AG09319 (cell line): ENCODE measurements at places on chromosomes 11 and 22.

GRCh38 chr11:70060611-70061293, 17.4 kb upstream of the ANO1 start:
- DNase-seq, result no peak

GRCh38 chr11:111101881-111102280, 143.6 kb upstream of the POU2AF2 start:
- DNase-seq, result no peak

- DNase-seq, result no peak
These were observed 42.9 kb upstream of the GAB2 start for GRCh38 chr11:78460471-78460870.

DNA sequence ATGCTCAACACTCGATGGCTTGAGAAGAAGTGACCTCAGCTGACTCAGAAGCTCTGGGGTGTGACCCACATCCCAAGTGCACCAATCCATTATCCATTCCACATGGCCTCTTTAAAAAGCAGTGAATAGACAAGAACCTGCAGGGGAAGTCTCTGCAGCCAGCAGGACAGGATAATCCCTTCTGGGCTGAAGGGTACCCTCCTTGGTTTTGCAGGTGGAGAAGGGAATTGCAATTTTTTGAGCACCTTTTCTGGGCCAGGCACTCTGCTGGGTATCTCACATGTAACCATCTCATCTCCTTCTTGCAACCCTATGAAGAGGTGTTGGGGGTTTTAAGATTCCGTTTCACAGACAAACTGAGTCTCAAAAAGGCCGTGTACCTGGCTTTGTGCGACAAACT, 76.6 kb downstream of the MYO18B start:
- no peak for DNase-seq

GRCh38 chr22:38706901-38707195, 1.1 kb downstream of the GTPBP1 start:
- no peak for DNase-seq

DNA sequence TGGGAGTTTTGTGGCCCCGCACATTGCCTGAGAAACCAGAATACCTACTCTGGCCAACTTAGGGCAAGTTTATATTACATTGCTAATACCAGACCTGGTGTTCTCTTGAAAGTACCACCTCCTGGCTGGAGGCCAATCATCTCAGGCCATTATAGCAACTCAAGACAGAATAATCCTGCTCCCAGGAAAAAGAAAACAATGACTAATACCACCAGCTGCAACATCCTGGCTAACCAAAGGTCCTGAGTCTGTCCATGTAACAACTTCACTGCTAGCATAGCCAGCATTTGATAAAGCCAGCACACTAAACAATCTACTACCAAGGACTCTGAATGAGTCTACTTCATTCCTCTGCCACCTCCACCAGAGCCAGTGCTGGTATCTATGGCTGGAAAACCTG, 1298.7 kb upstream of the CNTN5 start:
- DNase-seq, result no peak

DNA sequence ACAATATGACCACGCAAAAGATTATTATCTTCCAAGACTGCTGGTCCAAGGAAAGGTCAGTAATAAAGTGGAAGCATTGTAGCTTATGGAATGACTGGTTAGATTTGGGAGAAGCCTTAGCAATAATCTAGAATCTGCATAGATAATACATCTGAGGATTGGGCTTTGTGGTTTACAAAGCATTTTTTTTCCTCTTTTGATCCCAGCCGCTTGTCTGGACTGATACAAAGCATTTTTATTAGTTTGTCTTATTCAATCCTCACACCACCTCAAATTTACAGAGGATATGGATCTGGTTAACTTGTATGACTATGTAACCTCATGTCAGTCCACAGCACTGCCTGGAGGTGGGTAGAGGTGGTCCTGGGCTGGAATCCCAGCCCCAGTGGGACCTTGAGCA, 990 bp upstream of the THRSP start:
- no peak for DNase-seq

DNA sequence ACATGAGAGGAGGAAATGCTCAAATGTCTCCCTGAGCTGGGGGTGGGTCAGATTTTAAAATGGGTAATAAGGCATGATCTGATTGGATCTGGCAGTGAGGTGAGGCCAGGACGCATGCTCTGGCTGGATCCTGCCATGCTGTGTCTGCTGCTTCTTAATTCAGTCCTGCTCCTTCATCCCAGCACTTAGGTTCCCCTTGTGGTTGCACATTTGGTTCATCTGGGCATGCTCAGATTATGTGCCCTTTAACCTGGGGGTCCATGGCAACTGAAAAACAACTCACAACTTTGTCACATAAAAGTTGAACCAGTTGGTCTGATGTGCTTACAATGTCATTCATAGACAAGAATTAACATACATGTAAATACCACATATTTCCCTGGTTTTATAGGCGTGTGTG, 67.9 kb downstream of the PIWIL4 start:
- no peak for DNase-seq

- no peak for DNase-seq
These were observed 36.1 kb downstream of the RPUSD4 start for GRCh38 chr11:126175393-126175792.

- no peak for DNase-seq
These were observed 1.9 kb upstream of the CHKA start for GRCh38 chr11:68122936-68123539.

- no peak for DNase-seq
These were observed 246.6 kb downstream of the TMEM135 start for GRCh38 chr11:87284306-87284705.

DNA sequence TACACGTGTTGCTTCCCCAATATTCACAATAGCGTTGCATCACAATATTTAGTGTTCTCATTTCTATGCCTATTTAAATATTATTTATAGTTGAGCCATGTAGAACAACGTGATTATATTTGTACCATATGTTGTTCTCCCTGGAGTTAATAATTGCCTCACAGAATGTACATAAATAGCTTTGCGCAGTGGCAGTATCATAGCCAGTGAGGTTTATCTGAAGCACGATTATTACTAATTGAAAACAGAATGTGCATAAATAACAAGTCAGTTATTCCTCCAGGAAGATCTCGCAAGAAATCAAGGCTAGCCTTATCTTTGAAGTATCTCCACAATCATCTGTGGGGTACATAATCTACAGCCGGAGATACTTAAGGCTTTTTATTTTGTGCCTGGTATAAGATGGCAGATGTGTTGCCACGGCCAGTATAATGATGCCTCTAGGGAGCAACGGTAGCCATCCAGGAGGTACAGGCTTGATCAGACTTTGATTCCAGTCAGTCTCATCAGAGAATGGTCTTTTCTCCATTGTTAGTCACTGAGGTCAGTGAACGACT, 197.5 kb downstream of the MSANTD4 start:
- DNase-seq, result no peak

DNA sequence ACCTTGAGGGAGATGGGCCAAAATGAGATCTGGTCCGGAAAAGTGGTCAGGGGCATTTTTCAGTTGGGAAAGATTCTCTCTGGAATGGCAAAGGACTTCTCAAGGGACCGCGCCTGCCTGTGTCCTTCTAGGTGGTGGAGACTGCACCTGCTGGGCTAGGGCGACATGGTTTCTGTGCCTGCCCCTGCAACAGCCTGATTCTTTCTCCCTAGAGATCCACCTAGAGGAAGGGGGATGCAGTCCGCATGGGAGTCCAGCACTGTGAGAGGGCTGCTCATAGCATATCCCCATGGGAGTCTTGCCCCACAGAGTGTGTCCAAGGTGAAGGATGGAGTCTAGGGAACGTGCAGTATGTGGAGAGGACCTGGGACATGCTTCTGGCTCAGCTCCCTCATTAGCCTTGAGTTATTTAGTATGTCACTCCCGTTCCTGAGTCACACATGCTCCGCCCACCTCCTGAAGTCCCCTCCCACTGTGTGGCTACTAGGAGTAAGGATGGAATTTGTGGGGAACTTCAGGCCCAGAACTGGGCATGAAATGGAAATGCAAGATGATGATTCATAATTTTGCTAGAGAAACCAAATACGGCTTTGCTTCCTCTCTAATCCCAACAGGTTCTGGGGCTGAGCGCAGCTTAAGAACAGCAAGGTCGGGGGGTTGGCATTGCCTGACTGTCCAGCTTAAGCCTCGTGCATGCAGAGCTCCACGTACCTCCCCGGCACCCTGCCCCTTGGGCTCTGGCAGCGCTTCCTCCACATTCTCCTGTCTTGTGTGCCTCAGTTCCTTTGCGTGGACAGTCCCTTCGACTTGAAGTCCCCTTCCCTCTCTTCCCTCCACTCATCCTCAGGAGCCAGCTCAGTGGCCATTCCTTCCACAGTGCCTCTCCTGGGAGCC, 35.0 kb downstream of the GRIK4 start:
- DNase-seq, result peak; percentile 83

DNA sequence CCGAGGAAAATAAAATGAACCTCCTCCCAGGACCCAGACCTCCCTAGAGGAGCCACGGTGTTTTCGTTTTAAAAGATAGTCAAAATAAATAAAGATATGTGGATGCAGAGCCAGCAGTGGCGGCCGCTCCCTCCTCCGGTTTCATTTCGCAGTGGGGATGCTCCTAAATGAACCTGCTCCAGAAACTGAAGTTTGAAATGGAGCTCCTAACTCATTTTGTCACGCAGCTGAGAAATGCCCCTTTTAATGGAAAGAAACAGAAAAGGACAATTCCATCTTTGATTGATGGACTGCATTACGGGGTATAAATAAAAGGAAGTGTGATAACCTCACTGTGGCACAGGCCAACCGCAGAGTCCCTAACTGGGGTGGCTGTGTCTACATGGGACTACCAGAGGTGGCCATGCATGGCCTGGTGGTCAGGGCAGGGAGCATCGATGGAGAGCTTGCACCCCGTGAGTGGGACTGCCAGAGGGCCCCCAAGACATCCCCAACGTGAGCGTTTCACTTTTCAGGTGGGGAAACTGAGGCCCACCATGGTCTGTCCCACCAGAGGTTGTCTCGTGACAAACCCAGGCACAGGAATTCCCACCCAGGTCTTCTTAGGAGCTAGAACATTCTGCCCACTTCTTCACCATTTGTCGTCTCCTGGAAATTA, 426.6 kb downstream of the BRD1 start:
- DNase-seq, result no peak

DNA sequence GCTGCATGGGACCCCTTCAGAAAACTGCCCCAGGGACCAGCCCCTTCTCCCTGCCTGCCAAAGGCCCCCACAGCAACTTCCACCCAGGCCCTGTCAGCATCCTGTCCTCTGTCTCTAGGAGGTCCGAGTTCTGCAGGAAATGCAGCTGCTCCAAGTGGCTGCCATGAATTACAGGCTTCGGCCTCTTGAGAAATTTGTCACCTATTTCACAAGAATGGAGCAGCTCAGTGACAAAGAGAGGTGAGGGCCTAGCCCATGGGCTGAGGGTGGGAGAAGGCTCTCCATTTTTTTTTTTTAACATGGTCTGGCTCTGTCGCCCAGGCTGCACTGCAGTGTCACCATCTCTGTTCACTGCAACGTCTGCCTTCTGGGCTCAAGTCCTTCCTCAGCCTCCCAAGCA, 7.3 kb downstream of the RGL4 start:
- DNase-seq, result no peak

- DNase-seq, result no peak
These were observed 27.4 kb downstream of the FBLN1 start for GRCh38 chr22:45529971-45530575.

DNA sequence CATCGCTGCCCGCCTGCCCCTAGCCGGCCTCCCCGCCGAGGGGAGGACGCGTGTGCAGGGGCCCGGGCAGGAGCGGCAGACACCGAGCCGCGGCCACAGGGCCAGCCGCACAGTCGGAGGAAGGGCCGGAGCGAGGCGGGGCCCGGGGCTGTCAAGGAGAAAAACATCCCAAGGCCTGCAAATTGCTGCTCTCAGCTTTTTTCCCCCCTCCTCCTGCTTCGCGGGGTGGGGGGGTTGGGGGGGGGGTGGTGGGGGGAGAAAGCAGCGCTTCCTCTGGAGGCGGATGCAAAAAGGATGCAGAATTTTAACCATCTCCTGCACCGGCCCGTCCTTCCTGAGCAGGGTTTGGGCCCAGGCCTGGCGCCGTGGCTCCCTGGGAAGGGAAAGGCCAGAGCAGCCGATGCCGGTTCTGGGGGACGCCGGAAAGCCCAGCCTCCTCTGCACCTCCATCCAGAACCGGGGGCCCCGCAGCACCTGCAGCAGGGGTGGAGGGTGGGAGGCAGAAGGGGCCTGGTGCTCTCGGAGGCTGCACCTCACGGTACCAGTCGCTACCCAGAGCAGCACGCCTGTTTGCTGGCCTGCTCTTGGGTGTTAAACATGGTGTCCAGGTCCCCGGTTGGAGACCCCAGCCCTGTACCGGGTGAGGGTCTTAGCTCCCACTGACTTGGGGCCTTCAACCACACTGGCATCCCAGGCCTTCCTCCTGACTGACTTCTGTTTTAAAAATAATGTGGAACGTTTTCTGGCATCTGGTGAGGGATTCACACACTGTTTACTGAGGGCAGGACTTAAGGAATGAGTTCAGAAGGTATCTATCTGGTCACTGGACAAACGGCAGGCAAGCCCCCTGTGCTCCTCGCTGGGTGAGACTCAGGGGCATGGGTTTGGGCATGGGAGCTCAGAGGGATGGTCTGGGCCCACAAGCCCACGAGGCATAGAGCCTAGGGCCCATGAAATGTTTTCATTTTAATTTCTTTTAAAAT, 77.4 kb upstream of the WNT7B start:
- peak; percentile 71 for DNase-seq

- peak; percentile 37 for DNase-seq
These were observed 79.3 kb downstream of the SGSM3 start for GRCh38 chr22:40449676-40450035.

DNA sequence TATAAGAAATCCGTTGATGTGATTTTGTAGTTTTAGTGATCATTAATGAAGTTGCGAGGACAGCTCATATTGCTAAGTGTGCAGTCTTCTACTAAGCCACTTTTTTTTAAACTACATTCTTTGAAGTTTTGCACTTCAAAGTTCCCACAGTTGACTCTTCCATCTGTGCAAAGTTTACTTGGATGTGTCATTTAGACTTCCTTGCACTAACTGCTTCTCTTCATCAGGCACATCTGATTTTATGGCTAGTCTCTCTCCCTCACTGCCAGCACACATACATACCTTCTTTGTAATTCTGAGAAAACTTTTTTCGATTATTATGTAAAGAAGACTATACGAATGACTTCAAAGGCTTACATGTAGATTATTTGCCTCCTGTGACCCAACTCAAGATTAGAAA, 250.0 kb downstream of the DYNC2H1 start:
- no peak for DNase-seq

DNA sequence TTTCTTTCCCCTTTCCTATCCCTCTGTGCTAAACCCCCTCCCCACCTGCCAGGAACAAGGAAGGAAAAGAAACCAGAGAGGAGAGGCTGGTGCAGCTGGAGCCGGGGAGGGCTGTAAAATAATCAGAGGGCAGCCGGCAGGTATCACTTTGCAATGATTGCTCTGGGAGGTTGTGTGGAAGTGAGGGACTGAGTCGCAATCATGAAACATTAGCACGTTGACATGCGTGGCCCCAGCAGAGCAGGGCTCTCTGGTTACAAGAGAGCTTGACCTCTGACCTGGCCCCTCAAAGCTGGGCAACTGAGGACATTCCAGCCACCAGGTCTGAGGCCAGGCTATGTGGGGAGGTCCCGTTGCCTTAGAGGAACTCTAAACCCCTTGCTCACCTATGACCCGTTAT, 170.8 kb upstream of the BDNF start:
- no peak for DNase-seq

GRCh38 chr11:63621071-63621470, 6.8 kb upstream of the PLAAT3 start:
- no peak for DNase-seq

- no peak for DNase-seq
These were observed 35.4 kb upstream of the PLET1 start for GRCh38 chr11:112296044-112296443.

- no peak for DNase-seq
These were observed 42.2 kb downstream of the P4HA3 start for GRCh38 chr11:74269161-74269811.
